Gastroesophageal sphincter (tissue), 4 donors: ENCODE measurements at places on chromosomes 6 and 20.
A peak's percentile ranks its signal among the peaks of the same experiment; 100 is the strongest.

DNA sequence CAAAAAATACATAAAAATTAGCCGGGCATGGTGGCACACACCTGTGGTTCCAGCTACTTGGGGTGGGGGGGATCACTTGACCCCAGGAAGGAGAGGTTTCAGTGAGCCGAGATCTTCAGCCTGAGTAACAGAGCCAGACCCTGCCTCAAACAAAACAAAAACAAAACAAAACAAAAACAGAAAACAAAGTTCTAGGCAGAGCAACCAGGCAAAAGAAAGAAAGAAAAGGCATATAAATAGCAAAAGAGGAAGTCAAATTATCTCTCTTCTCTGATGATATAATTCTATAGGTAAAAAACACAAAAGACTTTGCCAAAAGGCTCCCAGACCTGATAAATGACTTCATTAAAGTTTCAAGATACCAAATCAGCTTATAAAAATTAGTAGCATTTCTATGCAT is 446.9 kb downstream of the HAO1 start:
- ATAC-seq = no peak
- H3K4me1 ChIP-seq = no peaks in the 10 kb centered on the region
- H3K27me3 ChIP-seq = no peaks in the 10 kb centered on the region
- no peak overlapping the region for H3K4me3 ChIP-seq
- no peaks in the 10 kb centered on the region for H3K36me3 ChIP-seq
- no peak overlapping the region for H3K27ac ChIP-seq

GRCh38 chr20:22825546-22825945 is 209.6 kb upstream of the SSTR4 start:
- no peaks in the 10 kb centered on the region for H3K27me3 ChIP-seq
- H3K27ac ChIP-seq = no peak overlapping the region
- no peaks in the 10 kb centered on the region for H3K36me3 ChIP-seq
- ATAC-seq = no peak
- H3K4me1 ChIP-seq = no peaks in the 10 kb centered on the region

- no peak overlapping the region for H3K27ac ChIP-seq
- H3K4me1 ChIP-seq = peaks cover 13% of the 10 kb centered on the region
- H3K36me3 ChIP-seq = no peaks in the 10 kb centered on the region
- ATAC-seq = no peak
- H3K27me3 ChIP-seq = no peaks in the 10 kb centered on the region
Observed at GRCh38 chr6:22829070-22829469, 259.7 kb downstream of the HDGFL1 start.

DNA sequence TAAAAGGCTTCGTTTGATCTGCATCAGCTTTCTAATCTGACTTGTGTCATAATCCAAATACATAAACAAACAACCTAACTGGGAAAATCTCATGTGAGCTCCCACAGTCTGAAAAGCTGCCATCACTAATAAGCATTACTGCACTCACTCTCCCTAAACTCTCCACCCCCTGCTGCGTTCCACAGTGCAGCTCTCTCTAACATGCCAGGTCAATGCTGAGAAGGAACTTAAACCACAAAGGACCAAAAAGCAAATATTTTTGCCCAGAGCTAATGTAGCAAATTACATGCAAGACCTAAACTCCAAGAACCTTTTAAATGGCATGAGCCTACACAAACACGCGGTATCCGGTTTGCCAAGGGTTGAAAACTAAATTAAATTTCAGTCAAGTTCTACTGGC is 542.3 kb upstream of the JARID2 start:
- ATAC-seq = no peak
- H3K4me3 ChIP-seq = no peak overlapping the region
- H3K27me3 ChIP-seq = no peaks in the 10 kb centered on the region
- no peaks in the 10 kb centered on the region for H3K36me3 ChIP-seq
- no peak overlapping the region for H3K27ac ChIP-seq

DNA sequence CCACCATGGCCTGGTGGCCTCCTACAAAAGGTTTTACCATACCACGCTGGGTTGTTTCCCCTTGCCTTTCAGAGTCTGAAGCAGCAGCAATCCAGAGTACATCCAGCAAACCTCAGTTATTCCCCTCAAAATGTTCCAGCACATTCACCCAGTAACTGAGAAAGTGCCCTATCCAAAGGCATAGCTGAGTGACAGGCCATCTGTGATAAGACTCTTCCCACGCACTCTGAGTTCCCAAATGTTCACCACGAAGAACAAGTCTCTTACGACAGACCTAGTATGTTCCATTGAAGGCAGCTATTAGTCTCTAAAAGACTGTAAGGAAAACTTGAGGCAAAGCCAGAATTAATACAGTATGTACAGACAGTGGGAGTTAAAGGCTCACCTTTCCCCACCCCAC is 31.6 kb upstream of the C20orf144 start:
- H3K27me3 ChIP-seq = no peaks in the 10 kb centered on the region
- H3K4me1 ChIP-seq = no peaks in the 10 kb centered on the region
- H3K4me3 ChIP-seq = no peak overlapping the region

GRCh38 chr6:144341831-144342527 is 56.8 kb downstream of the UTRN start:
- no peaks in the 10 kb centered on the region for H3K36me3 ChIP-seq
- no peak overlapping the region for H3K27ac ChIP-seq
- H3K27me3 ChIP-seq = no peaks in the 10 kb centered on the region
- no peak for ATAC-seq

DNA sequence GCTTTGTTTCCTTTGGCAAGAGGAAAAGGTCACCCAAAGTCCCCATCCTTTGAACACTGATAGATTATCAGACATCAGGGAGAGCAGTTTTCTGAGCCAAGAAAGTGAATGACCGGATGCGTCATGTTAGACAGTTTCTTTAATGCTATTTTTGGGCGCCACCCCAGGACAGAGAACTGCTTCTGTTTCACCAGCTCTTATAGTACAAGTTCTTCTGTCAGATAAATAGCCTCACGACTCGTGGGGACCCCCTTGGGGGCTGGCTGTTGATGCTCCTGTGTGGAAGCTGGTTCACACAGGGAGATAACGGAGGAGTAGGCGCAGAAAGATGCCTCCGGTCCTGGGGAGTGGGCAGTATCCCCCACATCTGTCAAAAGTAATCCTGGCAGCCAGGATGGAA is 54.6 kb downstream of the NPEPL1 start:
- no peaks in the 10 kb centered on the region for H3K4me1 ChIP-seq
- H3K27me3 ChIP-seq = peaks cover 53% of the 10 kb centered on the region
- H3K4me3 ChIP-seq = no peak overlapping the region
- H3K36me3 ChIP-seq = no peaks in the 10 kb centered on the region
- H3K27ac ChIP-seq = no peak overlapping the region

- H3K36me3 ChIP-seq = peaks cover 71% of the 10 kb centered on the region
- H3K27ac ChIP-seq = no peak overlapping the region
- H3K27me3 ChIP-seq = no peaks in the 10 kb centered on the region
Observed at GRCh38 chr6:42257063-42257462, 39.4 kb upstream of the MRPS10 start.

DNA sequence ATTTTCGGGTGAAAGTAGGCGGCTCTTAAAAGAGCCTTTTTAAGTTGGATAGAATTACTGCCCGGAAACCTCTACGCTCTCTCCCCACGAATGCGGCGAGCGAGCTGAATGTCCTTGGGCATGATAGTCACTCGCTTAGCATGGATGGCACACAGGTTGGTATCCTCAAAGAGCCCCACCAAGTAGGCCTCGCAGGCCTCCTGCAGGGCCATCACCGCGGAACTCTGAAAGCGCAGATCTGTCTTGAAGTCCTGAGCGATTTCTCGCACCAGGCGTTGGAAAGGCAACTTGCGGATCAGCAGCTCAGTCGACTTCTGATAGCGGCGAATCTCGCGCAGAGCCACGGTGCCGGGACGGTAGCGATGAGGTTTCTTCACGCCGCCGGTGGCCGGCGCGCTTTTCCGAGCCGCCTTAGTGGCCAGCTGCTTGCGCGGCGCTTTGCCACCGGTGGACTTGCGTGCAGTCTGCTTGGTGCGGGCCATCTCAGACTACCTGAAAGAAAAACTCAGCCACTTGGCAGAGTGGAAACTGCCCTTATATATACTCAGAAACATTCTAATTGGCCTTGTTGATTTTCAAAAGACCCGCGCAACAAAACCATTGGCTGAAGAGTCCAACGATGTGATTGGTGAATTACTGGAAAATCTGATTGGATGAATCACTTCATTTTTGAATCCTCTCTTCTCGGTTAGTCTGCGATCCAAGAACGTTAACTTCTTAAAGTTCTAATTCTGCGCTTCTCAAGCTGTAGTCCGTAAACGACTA is 93.9 kb upstream of the BTN3A2 start:
- no peaks in the 10 kb centered on the region for H3K4me1 ChIP-seq
- peak; percentile 31 for ATAC-seq
- no peaks in the 10 kb centered on the region for H3K36me3 ChIP-seq
- peaks cover 71% of the 10 kb centered on the region for H3K27me3 ChIP-seq
- H3K27ac ChIP-seq = peak overlapping the region; percentile 90
- peak overlapping the region; percentile 53 for H3K4me3 ChIP-seq

GRCh38 chr6:139364302-139364981 is 10.0 kb downstream of the CITED2 start:
- H3K27ac ChIP-seq = no peak overlapping the region
- no peaks in the 10 kb centered on the region for H3K36me3 ChIP-seq
- H3K4me3 ChIP-seq = no peak overlapping the region
- H3K4me1 ChIP-seq = no peaks in the 10 kb centered on the region
- ATAC-seq = peak; percentile 26
- no peaks in the 10 kb centered on the region for H3K27me3 ChIP-seq

DNA sequence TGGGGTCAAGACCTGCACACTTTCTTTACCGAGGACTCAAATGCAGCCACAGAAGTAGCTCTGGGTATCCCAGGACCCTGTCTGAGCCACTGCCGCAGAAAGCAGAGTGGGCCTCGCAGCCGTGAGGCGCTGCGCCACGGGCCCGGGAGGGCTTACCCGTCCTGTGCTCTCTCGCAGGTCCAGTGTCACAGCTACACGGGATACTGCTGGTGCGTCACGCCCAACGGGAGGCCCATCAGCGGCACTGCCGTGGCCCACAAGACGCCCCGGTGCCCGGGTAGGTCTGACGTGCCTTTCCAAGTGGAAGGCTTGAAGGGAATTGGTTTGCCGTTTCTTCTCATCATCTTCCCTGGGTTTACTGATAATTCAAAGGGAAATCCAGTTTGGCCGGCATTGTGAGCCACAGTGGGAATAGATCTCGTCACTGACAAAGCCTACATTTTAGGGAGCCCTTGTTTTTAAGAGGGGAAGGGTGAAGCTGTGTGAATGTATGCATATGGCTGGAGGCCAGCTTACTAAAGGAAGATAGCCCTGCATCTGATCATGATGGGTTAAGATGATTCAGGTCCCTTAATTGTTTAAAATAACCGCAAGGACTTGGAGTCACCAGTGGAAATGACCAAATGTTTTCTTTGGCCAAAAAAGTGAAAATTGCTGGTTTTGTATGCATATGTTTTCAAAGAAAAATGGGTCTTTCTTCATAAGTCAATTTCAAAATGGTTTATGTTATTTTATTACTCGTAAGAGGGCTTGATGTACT is 86.6 kb downstream of the SMOC2 start:
- peaks cover 7% of the 10 kb centered on the region for H3K4me1 ChIP-seq
- ATAC-seq = no peak
- peak overlapping the region; percentile 74 for H3K27ac ChIP-seq
- no peak overlapping the region for H3K4me3 ChIP-seq
